ENCODE measurements at places on chromosomes 12 and 14. TPM values are rescaled to one million over a fixed set of nuclear protein-coding genes. Genes with fewer than 3 reads are reported as not detected.
A peak's percentile ranks its signal among the peaks of the same experiment; 100 is the strongest.

GRCh38 chr12:7403466-7403865 lies 40.5 kb downstream of the CD163L1 start:
- no peak for DNase-seq

DNA sequence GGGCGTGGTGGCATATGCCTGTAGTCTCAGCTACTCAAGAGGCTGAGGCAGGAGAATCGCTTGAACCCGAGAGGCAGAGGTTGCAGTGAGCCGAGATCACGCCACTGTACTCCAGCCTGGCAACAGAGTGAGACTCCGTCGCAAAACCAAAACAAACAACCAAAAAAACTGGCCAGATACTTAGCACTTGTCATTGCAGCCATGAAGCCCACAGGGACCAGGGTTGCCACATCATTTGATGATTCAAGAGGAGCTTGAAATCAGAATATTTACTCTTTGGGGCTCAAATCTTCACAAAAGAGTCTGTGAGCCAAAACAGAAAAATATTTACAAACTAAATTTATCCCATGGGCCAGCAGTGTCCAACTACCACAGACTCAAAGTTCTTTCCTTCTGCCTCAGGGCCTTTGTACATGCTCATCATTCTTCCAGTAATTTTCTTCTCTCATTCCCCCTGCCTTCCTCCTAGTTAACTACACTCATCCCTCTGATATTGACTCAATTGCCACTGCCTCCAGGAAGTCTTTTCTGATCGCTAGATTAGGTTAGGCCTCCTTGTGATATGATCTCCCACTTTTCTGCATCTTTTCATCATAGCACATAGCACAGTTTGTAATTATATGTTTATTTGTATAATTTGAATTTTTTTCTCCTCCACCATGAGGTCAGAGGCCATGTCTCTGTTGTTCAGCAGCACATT lies 130.8 kb upstream of the PLEKHG7 start:
- DNase-seq: no peak

GRCh38 chr14:36659010-36659821 lies 2.4 kb upstream of the PAX9 start:
- no peak for DNase-seq

- DNase-seq: peak; percentile 27
These were observed 111.9 kb downstream of the LRRK2 start for GRCh38 chr12:40336573-40337199.

The PTPRB gene
- 0.16 TPM for polyA plus RNA-seq

The KDM2B gene
- 18.4 TPM for polyA plus RNA-seq

Measured in A549 (cell line).